ENCODE measurements at places on chromosomes 16 and 17.

- DNase-seq = no peak
These were observed 14.1 kb downstream of the FAM20A start for GRCh38 chr17:68587026-68587425.

- DNase-seq = no peak
These were observed 2.7 kb upstream of the ACE start for GRCh38 chr17:63474174-63474573.

- no peak for DNase-seq
These were observed 26.2 kb downstream of the TBX2 start for GRCh38 chr17:61425682-61426481.

GRCh38 chr16:31099860-31100638 is 5.5 kb upstream of the VKORC1 start:
- DNase-seq = peak; percentile 36

DNA sequence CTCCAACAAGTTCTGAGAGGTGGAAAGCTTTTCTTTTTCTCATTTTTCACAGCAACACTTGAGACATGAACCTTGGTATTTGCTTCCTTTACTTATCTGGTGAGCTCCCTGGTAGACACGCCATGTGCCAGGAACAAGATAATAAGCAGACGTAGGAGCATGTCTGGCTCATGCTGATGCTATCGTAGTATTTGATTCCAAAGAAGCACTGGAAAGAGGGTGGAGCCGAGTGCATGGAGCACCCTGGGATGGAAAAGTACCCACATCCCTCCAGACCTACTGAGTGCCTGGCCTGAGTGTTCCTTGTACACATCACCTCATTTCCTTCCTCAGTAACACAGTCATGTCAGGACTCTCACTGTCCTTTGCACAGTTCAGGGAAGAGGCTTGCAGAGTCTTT is 231.0 kb downstream of the CBLN1 start:
- DNase-seq = no peak

DNA sequence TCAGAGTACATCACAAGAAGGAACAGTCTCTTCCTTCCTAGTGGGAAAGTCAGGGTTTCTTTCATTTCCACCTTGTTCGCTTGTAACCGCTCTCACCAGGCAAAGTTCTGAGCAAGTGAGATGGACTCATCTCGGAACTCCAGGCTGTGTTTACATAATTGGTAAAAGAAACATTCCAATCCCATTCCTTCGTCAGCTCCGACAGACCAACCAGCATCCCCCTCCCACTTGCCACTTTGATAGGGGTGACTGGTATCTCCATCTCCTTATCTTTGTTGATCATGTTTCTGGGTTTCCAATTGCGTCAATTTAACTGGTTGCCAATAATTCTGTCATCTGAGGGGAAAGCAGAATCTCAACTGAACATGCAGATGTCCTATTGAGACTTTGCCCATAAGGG is 36.8 kb upstream of the LYRM9 start:
- no peak for DNase-seq

DNA sequence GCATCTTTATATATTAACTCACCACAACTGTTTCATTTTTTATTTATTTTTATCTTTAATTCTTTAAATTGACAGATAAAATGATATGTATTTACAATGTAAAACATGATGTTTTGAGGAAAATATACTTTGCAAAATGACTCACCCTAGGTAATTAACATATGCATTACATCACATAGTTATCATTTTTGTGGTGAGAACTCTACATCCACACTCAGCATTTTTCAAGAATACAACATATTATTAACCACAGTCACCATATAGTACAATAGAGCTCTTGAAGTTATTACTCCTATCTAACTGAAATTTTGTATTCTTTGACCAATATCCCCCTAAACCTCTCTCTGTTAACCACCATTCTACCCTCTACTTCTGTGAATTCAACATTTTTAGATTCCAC is 194.7 kb upstream of the KIF2B start:
- DNase-seq = peak; percentile 75

DNA sequence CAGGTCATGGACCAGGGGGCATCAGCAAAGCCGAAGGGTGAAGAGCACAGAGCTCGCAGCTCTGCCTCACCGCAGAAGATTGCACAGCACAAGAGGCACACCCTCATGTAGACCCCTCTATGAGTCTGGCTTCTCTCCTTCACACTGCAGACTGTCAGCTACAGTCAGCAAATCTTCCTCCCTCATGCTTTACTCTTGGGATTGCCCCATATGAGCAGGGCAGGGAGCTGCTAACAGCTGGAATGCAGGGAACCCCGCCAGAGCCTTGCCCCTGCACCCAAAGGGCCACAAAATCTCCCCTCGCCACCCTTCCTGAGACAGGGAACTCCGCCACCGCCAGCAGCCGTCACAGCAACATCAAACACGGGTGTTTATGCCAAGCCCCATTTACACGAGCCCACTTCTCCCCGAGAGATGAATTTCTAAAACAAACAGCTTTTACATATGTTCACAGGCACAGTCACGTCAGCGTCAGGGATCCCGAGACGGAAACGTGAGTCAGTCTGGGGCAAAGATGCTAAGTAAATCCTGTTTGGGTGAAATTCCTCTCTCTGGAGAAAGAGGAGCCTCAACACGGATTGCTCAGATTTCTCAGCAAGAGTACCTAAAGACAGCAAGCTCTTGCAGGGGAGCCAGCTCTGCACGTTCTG is 121.9 kb downstream of the CDYL2 start:
- peak; percentile 62 for DNase-seq

DNA sequence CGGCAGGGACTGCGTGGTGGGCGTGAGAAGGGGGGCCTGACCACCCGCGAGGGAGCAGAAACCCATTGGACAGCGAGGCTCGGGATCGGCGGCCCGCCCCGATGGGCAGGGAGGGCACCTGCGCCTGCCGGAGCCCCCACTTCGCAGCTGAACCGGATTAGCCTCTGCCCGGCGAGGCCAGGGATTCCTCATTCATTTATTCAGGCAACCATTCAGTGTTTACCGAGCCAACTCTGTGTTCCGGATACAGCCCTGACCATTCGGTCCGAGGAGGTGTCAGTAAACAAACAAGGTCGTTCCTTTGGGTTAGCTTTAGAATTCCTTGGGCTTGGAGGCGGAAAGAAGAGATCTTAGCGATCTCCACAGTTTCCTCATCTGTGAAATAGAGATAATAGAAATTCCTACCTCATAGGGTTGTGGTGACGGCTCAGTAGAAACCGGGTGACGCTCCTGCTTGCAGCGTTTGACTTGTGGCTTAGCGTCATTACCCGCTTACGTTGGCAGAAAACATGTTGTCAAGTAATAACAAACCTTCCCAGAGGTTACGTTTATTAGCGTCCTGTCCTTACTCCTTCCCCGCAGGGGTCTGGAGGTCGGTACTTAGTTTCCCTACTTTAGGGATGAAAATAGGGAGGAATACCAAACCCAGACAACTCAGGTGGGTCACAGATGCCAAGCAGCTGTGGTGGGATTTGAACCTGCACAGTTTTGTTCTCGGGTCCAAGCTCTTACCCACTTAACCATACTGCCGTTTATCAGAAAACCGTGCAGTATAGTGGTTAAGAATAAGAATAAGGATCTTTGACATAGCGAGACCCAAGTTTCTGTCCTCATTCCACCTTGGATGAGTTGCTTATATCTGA is 893 bp downstream of the POLR3E start:
- DNase-seq = peak; percentile 95
